Activated CD8-positive, alpha-beta memory T cell treated with anti-CD3 and anti-CD28 coated beads for 1 hour (primary cell): ENCODE measurements at places on chromosomes 2 and 18.

- no peak for DNase-seq
These were observed 178.7 kb downstream of the SRBD1 start for GRCh38 chr2:45432406-45432805.

DNA sequence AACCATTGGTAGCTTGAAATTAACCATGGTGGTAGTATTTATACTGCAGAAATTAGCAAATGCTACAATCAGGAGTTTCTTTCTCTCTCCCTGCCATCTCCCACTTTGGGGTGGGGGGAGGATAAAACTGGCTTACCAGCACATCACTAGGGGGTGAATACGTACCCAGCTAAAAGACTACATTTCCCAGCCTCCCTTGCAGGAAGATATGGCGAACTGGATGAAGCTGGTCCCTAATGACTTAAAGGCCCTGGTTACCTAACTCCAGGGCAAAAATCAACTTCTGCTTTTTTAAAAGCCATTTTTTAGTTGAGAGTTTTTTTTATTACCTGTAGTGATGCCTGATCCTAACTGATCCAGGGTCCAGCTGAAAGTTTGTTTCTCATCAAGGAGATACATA, 70.3 kb upstream of the RAB12 start:
- DNase-seq = no peak

GRCh38 chr2:37892436-37893114, 32.5 kb upstream of the RMDN2 start:
- no peak for DNase-seq

- no peak for DNase-seq
These were observed 91.4 kb downstream of the ACSL3 start for GRCh38 chr2:222952204-222952603.

GRCh38 chr2:12918835-12919445, 202.2 kb downstream of the TRIB2 start:
- no peak for DNase-seq

- no peak for DNase-seq
These were observed 532.8 kb downstream of the FBXO15 start for GRCh38 chr18:73614812-73615211.

DNA sequence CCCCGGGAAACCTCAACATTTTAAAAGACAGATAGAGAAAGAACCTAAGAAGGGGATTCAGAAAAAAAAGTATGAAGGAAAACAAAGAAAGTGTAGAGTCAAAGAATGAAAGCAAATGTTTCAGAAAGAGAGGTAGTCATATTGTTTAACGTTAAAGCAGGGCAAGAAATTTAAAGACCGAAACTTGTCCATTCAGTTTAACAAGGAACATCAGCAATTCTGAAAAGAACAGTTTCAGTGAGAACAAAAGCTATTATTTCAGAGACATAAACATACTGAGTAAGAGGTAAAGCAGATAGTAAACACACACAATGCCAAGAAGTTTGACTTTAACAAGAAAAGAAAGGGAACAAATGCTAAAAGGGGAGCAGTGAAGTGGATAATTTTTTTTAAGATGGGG, 41.1 kb downstream of the MBD2 start:
- no peak for DNase-seq

- DNase-seq = no peak
These were observed 31.4 kb downstream of the ARL5A start for GRCh38 chr2:151796774-151797173.

- DNase-seq = no peak
These were observed 63.0 kb upstream of the OTOF start for GRCh38 chr2:26540961-26541360.

DNA sequence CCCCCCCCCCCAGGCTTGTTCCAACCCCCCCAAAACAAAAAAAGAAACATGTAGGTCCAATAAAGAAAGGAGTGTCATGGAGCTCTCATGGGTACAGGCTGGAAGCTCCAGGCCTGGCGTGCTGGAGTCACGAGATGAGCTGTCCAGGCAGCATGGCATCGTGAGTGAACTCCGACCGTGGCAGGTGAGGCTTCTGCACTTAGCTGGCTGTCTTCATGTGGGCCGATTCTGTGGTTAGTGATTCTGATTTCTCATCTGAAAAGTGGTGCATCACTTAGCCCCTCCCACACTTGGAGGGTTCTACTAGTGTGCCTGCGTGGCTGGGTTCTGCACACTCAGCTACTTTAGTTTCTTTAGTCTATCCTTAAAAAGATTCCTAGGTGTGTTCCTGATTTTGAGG, 126.4 kb upstream of the MGAT5 start:
- DNase-seq = no peak

- no peak for DNase-seq
These were observed 196.4 kb upstream of the PXDN start for GRCh38 chr2:1940679-1941078.

DNA sequence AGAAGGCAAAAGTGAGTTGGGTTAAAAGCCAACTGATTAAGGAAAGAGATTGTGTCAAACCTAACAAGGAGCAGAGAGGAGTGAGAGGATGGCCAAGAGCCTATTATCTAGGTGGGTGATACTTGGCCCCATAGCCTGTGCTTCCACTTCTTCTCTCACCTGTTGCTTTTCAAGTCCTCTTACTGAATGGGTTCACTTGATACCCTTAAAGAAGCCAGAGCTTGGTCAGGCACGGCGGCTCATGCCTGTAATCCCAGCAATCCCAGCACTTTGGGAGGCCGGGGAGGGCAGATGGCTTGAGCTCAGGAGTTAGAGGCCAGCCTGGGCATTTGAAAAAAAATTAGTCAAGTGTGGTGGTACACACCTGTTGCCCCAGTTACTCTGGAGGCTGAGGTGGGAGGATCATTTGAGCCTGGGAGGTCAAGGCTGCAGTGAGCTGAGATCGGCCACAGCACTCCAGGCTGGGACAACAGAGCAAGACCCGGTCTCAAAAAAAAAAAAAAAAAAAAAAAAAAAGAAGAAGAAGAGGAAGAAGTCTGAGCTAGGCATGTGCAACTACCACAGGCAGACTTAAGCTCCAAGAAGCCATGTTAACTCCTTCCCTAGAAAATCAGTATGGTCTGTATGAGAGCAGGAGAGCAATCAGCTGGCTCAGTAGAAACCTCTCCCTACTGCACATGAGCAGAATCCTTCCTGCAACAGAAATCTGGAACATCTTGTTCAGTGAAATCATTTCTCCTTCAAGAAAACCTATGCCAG, 28.4 kb upstream of the ME2 start:
- DNase-seq = no peak

DNA sequence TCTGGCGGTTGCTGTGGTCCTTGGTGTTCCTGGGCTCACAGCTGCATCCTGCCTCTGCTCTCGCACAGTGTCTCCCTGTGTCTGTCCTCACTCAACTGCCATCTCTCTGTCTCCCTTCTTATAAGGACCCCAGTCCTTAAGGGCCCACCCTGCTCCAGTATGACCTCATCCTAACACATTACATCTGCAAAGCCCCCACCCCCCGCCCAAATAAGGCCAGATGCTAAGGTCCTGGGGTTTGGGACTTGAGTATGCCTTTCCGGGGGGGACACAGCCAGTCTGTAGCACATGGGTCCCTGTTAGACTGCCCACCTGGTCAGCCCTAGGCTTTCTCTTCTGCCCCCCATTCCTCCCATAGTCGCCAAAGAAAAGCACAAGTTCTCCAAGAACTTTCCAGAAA, 40.7 kb downstream of the FER1L5 start:
- DNase-seq = no peak

DNA sequence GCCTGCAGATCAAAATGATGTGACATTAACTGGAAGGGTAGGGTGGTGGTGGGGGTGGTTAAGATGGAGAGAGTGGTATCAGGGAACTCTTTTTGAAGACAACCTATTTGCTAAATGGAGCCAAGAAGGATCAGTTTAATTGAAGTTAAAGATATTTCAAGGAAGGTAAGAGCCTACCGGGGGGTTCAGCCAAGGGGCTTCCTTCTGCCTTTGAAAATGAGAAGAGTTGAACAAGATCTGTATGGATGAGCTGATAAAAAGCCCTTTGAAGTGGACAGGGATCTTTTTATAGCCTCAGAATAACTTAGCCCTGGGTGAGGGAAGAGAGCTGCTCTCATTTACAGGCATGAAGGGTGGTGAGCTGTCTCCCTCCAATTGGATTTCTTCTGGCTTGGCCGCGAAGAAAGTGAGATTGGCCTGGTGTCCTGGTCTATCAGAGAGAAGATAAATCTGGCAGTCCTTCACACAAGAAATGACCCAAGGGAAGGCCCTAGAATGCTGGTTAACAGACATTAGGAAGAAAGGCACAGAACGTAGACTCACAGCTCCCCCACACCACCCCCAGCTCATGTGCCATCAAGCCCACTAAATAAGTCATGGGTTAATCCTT, 439.8 kb downstream of the TNS1 start:
- no peak for DNase-seq

GRCh38 chr2:47720036-47720435, 62.9 kb upstream of the MSH6 start:
- no peak for DNase-seq

- DNase-seq = no peak
These were observed 122.7 kb downstream of the VIT start for GRCh38 chr2:36819095-36819711.

DNA sequence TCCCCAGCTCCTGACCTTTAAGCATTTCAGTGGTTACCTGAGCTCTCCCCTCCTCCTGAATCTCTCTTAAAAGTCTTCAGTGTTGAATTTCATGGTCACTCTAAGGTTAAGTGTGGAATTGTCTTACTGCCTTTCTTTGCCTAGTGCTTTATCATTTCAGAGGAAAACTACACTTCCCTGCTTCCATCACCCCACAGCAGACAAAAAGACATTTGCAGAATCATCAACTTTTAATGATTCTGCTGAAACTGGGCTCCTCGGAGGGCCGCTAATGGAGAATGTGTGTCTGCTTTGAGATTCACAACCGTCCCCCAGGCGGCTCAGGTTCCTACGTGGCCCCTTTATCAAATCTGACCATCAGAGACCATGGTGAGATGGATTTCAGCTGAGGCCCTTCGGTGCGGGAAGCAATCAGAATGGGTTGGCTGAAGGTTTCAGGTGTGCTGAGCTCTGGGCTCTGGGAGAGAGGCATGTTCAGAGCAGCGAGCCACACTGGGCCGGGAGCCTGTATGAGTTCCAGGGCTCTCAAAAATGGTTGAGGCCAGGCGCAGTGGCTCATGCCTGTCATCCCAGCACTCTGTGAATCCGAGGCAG, 41.9 kb upstream of the TBC1D8 start:
- DNase-seq = no peak

GRCh38 chr2:135005753-135006152, 41.5 kb downstream of the MAP3K19 start:
- DNase-seq = no peak

DNA sequence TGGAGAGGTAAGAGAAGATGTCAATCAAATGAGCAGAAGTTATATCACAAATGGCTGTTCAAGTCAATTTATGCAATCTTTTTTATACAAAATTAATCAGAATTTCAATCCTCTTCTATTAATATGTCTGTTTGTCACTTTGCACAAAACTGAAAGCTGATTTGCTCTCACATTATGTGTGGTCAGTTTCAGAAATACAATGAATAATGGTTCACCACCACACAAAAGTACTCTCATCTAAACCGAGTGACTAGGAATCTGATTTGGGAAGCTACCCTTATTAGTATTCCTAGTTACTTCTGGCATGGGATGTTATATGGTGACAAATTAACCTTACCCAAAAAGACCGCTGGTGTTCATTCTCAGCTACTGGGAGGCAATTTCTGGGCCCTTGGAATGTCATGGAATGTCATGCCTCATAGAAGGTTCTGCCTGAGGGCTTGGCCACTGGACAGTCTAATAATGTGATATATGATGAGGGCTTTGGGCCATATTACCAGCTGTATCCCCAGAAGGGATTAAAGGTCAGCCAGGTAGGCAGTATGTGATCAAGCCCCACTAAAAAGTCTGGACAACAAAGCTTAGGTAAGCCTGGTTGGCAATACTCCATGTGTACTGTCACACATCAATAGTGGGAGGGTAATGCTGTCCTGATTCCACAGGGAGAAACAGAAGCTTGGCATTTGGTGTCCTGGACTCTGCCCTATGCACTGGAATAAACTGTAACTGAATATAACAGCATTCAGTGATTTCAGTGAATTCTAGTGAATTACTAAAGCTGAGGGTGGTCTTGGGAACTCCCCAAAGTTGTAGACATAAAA, 113.2 kb downstream of the PIGN start:
- no peak for DNase-seq

DNA sequence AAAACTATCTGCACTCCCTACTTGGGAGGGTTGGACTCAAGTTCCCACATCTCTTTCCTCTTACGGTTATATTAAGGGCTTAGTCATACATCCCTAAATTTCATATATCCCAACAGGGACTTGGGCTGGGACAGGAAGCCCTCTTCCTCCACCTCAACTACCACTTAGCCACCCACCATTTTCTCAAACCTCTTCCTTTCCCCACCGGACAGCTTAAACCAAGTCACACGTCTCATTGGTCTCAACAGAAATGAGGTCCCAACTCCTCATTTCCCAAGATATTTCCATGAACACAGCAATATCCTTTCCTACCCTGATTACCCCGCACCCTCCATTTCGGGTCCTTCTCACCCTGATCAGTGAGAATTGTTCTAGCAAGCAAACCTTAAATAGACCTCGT, 736 bp downstream of the ZSCAN30 start:
- no peak for DNase-seq

DNA sequence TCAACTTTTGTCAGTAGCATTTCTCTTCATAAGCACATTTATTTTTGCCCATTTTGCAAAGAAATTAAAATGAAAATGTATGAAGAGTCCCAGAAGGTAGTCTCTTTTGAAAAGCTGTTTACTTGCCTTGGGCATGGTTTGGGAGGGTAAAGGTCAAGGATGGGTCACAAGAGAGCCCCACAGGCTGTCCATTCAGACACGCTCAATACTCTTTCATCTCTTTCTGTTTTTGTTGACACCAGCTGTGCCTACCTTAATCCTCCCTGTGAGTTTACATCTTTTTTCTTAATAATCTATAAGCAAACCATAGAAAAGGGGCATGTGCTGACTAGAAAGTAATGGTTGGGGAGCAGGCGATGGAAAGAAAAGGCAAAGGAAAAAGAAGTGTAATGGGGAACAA, 49.6 kb upstream of the KLF7 start:
- no peak for DNase-seq

DNA sequence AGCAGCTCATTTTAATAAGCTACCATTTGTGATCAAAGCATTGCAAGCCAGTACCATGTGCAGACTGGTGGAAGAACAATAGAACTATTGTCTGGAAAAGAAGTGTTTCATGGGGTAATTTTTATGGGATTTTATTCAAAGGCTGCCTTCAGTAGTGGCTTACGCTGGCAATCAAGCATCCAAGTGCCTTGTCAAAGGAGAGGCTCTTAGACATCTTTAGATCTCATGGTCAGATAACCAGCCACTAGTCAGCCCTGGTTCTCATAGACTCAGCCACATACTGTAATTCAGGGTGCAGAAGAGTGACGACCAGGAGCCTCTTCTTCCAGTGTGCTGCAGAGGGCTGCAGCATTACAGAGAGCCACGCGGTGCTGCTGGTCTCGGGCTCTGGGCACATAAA, 98.5 kb upstream of the NOSTRIN start:
- DNase-seq = no peak

- DNase-seq = no peak
These were observed 10.9 kb upstream of the GPC1 start for GRCh38 chr2:240424341-240425235.
